ENCODE measurements at places on chromosomes 2 and 18.

DNA sequence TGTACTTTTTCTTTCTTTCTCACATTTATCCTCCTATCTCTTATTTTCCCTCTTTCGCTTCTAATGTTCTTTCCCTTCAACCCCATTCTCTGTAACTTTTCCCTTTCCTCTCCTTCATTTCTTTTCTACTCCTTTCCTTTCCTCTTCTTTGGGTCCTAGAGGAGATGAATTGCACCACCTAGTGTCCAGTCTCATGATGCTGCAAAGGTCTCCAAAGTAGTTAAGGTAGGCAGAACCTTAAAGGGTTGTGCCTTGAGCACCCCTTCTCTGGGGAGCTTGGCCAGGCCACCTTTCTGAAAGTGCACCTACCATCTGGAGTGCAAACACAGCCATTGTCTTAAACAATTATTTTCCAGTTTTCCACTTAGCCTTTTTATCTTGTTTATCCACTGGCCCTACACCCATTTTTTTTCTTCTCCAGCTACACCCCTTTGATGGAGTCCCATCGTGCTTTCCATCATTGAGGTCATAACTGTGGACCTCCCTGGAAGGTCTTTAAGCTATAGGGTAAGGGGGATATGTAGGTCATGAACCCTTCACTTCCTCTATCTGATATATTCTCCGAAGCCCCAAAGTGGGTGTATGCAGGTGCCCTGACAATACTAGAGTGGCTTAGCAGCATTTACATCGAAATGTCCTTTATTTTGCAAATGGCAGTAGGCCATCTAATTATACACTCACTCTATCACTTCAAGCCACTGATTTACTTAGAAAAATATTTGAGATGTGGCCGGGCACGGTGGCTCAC, 155.9 kb downstream of the ESCO1 start:
- DNase-seq: peak; percentile 8

- no peak for DNase-seq
Measured at GRCh38 chr2:119160361-119160990, 1.9 kb upstream of the C1QL2 start.

DNA sequence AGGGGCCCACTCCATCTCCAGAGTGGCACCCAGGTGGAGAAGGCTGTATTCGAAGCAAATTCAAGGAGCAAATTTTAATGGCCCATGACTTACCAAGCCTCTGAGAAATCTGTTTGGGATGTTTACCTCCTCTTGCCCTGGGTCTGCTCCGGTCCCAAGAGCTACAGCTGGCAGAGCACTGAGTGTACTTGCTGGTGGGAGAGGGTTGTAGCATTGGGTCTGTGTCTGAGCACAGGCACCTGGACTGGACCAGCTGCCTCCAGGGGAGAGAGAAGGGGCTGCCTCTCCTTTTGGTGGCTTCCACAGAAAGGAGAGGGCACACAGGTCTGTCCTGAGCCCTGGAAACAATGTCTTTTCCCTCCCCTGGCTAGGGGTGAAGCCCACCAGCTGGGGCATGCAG, 9.8 kb downstream of the EN1 start:
- no peak for DNase-seq

DNA sequence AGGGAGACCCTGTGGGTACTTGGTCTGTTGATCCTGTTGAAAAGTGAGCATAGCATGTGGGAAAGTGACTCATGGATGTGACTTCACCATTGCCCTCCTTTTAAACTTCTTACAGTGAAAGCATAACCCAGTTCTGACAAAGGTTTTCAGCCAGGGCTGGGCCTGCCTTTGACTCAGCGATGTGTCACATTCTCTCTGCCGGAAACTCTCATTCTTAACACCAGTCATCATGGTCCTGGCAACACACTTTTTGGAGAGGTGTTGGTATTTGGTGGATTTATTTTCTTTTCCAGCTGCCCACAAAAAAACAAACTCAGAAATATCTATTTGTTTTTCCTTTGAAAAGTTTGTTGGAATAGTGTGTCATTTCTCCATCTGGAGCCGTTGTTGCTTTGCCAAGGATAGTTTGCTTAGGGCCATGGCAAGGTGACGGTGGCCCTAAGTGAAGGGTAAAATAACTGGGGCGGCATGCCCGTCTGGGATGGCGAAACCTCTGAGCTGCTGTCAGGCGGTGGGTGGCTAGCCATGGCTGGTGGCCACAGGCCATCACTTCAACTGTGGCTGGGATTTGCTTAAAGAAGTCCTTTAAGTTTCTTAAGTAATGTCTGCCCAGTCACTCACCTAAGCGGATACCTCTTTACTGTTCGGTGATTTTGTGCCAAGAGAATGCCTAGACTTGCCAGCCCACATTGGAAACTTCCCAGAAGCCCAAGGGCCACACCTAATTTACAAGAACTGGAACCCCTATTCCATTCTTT, 123.3 kb downstream of the LTBP1 start:
- DNase-seq: no peak

DNA sequence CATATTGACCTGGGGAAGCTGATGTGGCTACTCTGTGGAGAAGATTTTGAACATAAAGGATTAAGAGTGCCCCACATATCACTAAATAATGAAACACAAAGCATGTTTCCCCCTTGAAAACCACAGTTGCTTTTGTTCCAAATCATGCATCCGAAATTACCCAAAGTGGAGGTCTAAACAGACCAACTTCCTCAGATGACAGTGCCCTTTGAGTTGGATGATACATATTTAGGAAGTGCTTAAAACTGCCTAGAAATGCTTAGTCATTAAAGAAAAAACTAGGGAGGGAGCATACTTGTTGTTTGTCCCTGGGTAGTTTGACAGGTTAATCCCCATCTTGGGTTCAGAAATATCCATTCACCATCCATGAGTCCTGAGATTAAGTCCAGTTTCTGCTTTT, 1070.3 kb downstream of the SUCLG1 start:
- no peak for DNase-seq

DNA sequence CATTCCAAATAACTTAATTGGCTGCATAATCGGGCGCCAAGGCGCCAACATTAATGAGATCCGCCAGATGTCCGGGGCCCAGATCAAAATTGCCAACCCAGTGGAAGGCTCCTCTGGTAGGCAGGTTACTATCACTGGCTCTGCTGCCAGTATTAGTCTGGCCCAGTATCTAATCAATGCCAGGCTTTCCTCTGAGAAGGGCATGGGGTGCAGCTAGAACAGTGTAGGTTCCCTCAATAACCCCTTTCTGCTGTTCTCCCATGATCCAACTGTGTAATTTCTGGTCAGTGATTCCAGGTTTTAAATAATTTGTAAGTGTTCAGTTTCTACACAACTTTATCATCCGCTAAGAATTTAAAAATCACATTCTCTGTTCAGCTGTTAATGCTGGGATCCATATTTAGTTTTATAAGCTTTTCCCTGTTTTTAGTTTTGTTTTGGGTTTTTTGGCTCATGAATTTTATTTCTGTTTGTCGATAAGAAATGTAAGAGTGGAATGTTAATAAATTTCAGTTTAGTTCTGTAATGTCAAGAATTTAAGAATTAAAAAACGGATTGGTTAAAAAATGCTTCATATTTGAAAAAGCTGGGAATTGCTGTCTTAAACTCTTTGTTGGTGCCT, 1.4 kb downstream of the PCBP1 start:
- DNase-seq: no peak

- DNase-seq: no peak
Measured at GRCh38 chr2:42045848-42046748, 1.7 kb upstream of the PKDCC start.
